ENCODE measurements at places on chromosomes 6 and 20.
A peak's percentile ranks its signal among the peaks of the same experiment; 100 is the strongest.

DNA sequence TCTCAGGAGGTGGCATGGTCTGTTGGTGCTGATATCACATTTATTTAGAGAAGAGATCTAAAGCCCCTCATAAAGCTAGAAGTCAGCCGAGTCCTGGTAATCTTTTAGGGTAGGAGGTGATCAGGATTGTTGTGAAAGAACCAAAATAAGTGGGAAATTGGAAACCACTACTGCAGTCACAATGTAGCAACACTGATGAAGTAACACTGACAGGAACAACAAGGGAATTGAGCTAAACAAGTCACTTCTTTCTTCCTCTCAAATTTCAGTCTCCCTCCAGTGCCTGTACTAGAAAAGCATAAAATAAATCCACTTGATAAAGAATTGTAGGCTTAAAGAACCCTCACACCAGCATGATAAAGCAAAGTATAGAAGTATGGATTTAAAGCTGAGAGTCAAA, 1509.0 kb downstream of the GRIK2 start:
- no peak for DNase-seq

- DNase-seq, result no peak
Measured at GRCh38 chr6:26260725-26261490, 104.1 kb upstream of the BTN3A2 start.

GRCh38 chr20:64188091-64188490, 23.8 kb downstream of the MYT1 start:
- DNase-seq, result no peak

- no peak for DNase-seq
Measured at GRCh38 chr20:25150016-25150415, 45.5 kb upstream of the ENTPD6 start.

DNA sequence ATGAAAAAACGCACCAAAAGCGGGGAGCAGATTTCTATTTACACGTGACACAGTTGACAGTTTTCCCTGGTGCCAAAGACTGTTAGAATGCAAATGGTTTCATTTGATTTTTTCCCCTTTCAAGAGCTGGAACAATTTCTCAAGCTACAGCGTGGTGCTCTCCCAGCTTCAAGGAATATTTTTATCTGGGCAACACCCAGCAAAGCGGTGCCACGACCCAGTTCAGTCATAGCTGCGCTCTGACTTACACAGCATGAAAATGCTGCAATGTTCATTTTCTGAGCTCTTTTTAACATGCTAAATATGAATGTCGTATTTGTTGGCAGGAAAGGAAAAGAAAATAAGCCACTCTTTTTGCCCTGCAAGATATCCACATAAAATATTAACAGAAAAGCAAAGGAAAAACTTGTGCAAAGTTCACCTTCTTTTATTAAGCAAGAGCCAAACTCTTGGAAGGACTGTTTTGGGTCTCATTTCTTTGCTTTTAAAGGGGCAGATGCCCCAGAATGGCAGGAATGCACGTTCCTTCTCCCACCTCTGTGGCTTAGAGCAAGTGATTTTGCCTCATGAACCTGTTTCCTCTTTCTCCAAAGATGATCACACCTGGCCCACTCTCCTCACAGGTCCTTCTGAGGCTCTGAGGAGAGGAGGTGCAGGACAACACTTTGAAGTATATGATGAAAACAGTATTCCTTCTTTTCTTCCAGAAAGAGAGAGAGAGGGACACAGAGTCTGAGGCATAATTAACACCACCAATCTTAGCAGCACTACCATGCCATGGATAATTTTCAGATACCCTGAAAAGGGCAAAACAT, 47.0 kb downstream of the TTI1 start:
- DNase-seq, result no peak

- DNase-seq, result no peak
Measured at GRCh38 chr6:22966691-22967422, 397.5 kb downstream of the HDGFL1 start.

DNA sequence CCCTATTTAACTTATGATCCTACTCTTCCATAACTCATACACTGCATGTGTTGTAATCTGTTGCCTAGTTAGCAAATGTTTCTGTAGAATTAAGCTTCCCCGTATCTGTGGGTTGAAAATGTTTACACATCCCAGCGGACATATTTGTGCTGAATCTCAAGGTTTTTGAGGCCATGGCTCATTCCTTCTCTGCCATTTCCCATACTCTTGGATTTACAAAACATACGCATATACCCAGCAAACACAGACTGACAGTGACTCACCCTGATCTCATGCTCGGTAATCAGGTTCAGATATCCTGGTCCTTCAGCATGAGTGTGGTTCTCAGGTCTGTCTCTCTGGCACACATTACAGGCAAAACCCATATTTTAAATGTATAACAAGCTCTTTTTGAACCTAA, 58.7 kb downstream of the AGPAT4 start:
- no peak for DNase-seq

DNA sequence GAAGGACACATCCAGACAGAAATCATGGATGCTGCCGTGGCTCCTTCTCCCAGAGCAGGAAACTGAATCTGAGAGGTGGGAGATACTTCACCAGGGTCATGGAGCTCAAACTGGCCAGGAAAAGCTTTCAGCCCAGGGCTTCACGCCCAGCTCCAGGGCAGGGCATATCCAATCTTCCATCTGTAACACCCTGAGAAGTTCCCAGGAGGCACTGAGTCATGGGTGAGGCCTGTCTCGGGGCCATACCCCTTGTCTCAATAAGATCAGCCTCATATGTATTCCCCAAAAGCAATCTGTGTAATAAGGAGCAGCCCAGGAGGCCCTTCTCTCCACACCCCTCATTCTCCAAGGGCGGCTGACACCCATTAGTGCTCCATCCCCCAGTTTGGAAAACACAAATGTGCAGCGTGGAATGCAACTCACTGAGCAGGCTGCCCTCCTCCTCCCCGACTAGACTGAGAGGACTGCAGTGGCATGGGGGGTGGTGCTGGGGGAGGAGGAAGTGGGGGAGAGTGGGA, 439.3 kb upstream of the SULF2 start:
- DNase-seq, result peak; percentile 41

GRCh38 chr6:159852877-159853276, 37.9 kb upstream of the MAS1 start:
- no peak for DNase-seq

- no peak for DNase-seq
Measured at GRCh38 chr6:143605906-143606521, 71.8 kb upstream of the PHACTR2 start.

DNA sequence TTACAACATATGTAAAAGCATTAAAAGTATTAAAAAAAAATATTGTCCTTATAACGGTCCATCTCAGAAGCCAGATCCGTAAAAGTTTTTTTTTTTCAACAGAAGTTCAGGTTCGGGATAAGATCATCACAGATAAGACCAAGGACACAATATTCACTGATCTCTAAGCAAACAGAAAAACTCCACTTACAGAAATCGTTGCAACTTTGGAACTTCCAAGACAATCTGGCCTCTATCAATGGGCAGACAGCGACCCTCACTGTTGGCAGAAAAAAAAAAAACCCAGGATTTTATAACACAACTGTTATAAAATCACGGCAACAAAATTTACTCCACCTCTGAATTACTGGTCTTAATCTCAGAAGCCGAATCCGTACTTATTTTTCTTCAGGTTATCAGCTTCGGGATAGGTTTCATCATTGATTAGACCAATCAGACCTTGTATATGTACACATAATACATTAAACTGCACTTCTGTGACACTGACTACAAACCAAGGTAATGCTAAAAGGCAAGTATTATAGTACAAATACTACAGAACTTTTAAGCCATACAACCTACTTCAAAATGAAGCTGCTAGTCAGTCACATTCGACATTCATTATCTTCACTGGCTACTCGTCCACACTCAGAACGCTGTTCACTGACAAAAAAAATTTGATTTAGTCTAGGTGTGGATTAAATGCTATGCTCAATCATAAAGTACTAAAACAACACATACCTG, 34.7 kb upstream of the SYNCRIP start:
- DNase-seq, result no peak

GRCh38 chr6:38355519-38355918, 284.2 kb downstream of the BTBD9 start:
- no peak for DNase-seq

DNA sequence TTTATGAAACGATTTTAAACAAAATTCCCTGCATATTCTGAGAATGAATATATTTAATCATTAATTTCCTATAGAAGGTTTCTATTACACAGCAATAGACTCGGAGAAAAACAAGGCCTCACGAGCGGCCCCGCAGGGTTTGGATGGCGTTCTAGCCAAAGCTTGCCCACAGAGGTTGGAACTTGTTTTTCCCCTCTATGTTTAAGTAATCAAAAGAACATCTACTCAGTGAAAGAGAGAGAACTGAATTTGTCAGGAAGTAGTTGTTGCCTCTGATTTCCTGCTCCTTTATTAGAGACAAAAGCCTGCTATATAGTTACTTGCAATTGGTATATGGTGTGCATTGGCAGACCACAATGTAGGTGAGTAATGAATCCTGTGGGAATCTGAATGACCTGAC, 82.1 kb upstream of the HEY2 start:
- no peak for DNase-seq

DNA sequence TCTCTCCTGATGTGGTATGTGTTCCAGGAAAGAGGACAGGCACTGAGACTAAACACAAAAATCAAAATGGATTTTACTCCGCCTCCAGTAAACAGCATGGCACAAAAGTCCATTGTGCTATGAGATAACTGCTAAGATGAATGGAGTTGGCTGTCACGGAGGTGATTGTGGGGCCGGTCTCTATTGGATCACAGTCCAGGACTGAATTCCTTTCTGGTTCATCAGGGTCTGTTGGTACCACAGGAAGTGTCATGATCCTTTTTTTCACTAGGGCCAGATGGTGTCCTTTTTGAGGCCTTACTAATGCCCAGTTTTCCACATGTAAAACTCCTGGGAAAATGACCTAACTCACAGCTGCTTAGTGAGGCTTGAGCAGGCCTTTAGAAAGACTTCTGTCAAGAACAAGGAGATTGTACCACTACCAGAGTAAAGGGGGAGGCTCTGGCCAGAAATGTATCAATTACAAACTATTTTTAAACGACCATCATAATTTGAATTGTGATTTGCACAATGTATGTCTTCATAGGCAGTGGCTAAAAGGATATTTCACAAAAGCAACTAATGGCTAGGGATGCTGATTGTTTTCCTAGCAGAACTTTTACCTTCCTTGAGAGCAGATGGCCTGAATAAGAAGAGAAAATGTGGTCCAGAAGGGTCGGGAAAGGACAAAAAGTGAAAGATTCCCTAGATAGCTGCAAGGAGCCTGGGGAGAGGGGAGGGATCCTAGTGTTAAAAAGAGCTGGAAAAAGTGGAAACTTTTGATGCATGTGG, 192.2 kb upstream of the POU3F2 start:
- DNase-seq, result no peak

DNA sequence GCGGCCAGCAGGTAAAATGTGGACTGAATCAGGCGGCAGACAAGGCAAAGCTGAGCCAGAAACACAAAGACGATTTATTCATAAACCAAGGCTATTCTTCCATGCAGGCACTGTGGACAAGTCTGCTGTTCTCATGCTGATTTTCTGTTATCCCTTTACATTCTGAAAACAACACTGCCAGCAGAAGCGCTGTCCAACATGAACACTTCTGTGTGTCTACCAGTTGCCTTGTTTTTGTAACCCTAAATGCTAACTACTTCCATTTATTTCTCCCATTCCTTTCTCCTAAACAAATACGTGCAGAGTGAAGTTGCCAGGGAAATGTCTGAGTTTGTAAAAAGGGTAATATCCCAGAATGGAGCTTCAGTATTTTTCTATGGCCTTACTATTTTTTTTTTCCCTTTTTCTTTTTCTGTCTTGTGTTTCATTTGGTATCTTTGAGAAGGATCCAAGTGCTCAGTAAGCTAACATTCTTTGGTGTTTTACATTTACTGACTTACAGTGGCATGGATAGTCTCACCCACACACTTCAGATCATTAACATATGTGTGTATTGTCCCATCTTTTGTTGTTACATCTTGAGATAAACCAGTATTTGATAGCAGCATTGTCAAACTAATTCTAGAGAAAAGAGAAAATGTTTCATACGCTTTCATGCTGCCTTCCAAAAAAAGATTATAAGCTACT, 1308.9 kb upstream of the MAP3K7 start:
- no peak for DNase-seq

- no peak for DNase-seq
Measured at GRCh38 chr6:56742122-56742791, 99.6 kb upstream of the DST start.

DNA sequence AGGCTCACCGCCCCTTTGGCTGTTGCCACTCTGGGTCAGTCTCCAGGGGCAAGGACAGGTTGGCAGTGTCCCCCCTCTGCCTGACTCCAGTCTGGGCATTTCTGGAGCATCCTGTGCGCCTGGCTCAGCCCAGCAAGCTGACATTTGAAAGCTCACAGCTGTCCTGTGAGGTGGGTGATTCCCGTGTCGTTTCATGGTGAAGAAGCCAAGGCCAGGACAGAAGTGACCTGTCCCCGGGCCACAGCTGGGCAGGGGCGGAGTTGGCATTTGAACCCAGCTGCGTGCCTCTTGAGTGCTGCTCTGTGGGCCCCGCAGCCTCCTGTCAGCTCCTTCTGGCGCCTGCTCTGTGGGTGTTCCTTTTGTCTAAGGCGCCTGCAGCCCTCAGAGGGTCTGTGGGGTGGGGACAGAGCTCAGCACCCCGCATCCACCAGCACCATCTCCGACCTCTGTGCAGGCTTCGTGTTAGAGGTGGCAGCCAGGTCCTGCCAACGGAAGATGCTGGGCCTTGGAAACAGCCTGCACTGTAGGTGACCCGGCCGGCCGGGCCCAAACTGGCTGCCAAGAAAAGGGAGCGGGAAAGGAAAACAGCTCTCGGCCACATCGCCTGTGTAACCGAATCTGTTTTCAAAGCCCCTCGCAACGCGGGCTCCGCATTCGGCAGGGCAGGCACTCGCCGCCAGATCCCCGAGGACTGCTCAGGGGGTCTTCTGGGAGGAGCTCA, 5.8 kb upstream of the GATA5 start:
- no peak for DNase-seq

DNA sequence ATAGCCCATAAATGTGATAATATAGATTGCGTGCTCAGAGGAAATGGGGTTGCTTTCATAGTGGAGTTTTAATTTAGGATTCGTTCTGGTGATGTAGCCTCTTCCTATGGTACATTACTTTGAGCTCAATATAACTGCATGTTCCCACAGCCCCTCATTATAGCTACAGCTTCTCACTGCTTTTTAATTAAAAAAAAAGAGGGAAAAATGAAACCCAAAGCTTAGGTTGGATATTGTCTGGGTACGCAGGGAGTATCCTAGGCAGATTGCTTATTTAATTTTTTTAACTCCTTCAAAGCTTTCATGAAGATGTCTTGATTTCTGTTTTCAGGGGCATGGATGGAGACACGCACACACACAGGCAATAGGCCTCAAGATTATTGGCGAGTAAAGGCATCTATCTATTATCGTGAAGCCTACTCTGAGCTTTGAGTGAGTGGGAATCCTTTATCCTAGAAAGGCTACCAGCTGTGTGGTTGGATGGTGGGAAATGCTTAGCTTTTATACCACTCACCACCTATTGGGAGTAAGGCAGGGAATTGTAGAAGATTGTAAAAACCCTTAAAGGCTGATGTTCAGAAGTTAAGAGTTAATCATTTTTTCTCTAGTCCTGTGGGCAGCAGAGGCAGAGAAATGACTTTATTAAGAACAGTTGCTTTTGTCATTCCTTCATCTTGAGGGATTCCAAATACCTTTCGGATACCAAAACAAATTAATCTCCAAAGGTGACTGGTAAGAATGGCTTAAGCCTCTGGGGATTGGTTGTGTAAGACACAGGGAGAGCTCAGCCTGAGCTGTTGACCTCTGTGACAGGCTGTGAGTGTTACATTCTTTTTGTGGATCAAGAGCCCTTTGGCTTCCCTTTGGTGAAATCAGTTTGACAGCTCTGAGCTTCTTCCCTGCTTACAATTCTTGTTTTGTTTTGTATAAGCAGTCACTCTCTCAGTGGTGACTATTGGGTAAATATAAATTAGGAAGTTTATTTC, 33.4 kb downstream of the CTNNBL1 start:
- DNase-seq, result no peak
